Omental fat pad (tissue), 4 donors: ENCODE measurements at places on chromosomes 3 and 15. TPM values are rescaled to one million over a fixed set of nuclear protein-coding genes. Genes with fewer than 3 reads are reported as not detected.

DNA sequence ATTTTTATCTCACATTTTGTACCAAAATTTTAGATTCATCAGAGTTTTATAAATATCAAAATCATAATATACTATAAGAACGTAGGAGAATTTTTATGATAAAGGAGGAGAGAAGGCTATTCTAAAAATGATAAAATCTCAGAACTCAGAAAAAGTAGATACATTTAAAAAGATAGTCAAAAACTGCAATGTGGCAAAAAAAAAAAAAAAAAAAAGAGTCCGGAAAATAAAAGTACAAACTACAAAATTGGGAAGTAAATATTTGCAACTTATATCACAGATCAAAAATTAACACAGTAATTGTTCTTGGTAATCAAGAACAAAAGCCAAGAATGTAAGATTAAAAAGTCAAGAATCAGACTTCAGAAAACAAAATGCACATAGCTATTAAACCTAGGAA lies 332.1 kb downstream of the MCTP2 start:
- no peak for DNase-seq

DNA sequence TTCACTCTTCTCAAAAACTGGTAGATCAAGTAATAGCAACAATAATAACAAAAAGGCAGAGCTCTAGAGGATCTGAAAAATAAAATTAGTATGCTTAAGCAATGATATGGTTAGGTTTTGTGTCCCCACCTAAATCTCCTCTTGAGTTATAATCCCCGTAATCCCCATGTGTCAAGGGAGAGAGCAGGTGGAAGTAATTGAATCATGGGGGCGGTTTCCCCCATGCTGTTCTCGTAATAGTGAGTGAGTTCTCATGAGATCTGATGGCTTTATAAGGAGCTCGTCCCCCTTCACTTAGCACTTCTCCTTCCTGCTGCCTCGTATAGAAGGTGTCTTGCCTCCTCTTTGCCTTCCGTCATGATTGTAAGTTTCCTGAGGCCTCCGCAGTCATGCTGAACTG lies 60.2 kb upstream of the ABHD2 start:
- DNase-seq = no peak

DNA sequence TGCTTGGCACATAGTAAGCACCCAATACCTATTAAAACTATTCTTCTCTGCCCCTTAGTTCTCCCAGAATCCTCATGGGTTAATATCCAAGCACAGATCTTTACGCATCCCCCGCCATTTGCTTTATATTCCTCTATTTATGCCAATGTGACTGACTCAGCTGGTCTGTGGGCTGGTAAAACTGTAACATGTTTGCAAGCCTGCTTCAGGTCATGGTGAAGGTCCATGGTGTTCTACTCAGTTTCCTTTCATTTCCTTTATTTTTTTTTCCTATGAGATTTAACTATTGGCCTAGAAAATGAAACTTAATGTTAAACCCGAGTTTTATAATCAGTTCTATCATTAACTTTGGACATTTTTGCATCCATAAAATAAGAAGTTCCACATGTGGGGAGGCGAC lies 47.0 kb downstream of the FRMD4B start:
- no peak for DNase-seq

DNA sequence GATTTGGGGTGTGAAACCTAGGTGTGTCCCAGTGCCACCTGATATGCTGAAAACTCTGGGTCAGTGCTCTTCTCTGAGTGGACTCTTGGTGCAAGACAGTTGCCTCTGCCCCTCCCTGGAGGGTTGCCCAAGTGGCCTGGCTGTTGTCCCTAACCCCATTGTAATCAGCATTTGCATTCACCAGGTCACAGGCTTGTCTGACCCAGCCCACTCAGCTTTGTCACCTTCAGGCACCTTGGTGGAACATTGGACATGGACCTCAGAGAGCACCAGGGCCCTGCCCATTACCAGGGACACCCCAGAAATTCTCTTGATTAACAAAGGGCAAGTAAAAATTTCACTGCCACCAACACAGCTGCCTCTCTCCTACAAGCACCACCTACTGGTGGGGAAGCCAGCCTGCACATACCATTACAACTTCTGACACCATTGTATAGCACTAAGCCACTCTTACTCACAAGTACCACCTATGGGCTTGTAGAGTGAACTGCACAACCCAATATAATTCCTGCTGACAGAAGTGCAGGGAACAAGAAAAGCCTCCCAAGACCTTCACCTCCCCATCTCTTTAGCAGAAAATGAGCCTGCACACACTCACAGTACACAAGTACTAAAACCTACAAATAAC lies 324.6 kb downstream of the EPHA6 start:
- DNase-seq = no peak

DNA sequence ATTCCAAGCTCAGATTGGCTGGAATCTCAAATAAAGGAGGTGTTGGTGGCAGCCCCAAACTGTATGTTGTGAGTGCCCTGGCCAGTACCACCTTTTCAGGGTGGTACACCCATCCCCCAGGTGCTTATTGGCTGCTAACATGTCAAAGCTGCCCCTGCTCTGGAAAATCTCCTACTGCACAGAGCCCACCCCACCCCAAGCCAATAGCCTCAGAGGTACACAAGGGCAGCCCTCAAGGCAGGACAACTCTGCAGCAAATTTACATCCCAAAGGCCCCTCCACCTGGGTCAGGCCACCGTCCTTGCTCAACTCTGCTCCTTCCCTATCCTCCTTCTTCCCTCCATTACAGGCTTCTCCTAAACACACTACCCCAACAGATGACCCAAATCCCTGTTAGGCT lies 37.1 kb upstream of the LYZL4 start:
- DNase-seq = no peak

SHQ1 gene
- 11.5 TPM for total RNA-seq

SLC22A13 gene
- total RNA-seq = 0.94 TPM
